ENCODE measurements at places on chromosomes 2 and 18. TPM values are rescaled to one million over a fixed set of nuclear protein-coding genes. Genes with fewer than 3 reads are reported as not detected.

GRCh38 chr2:238093181-238094140, 6.7 kb upstream of the ESPNL start:
- DNase-seq = no peak

DNA sequence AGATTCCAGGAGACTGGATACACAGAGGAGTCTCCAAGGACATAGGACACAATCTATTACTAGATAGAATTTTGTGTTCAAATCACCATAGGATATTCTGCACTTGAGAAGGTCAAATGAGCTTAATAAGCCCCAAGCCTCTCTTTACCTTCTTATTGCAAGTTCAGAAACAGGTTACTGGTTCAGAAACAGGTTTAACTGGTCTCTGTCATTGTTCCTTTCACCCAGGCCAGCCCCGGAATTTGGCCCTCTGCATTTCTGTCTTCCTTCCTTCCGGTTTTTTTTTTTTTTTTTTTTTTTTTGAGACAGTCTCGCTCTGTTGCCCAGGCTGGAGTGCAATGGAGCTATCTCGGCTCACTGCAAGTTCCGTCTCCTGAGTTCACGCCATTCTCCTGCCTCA, 700.2 kb downstream of the EPHA4 start:
- DNase-seq = no peak

GRCh38 chr18:67583621-67584020, 67.1 kb upstream of the DSEL start:
- DNase-seq = no peak

DNA sequence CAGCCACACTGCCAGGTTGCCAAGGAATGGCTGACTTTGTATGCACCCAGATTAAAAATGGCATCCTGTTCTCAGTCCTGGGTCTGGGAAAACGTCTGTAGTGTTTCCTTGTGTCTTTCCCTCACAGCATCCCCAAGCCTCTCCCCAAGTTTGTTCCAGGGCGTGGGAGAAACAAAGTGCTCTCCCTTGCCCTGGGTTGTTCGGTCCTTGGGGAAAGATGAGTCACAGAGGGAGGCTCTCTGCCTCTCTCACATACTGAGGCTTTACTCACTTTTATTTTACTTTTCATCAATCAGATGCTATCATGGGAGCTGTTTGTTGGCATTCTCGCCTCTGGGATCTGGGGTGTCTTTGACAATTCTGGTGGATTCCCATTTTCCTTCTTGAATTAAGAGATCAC, 492.3 kb downstream of the XIRP2 start:
- DNase-seq = no peak

- no peak for DNase-seq
Measured at GRCh38 chr2:72181616-72182015, 34.0 kb upstream of the CYP26B1 start.

GRCh38 chr2:124530203-124530602, 505.1 kb downstream of the CNTNAP5 start:
- DNase-seq = no peak

- DNase-seq = peak; percentile 84
Measured at GRCh38 chr2:20611077-20611843, 39.6 kb downstream of the HS1BP3 start.

DNA sequence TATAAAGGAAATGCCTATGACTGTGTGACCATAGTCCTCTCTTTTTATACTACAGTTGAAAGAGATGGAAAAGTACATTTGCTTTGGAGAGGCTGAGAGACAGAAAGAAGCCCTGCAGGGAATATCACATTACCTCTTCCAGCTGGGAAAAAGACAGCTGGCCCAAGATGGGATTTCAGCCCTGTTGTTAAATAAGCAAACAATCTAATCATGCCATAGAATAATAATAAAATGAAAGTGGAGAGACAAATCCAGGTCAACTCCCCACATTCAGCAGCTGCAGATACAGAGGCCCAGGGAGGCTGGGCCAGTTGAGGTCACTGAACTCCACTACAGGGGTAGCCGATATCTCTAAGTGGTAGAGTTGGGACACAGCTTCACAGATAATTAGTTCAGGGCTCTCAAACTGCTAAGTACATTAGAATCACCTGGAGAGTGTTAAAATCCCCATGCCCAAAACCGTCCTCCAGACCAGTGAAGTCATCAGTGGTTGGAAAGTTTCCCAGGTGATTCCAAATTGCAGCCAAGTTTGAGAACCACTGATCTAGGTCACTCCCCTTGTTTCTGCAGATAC, 81.9 kb downstream of the MOGAT1 start:
- no peak for DNase-seq

GRCh38 chr2:54809819-54810218, 86.4 kb downstream of the EML6 start:
- DNase-seq = peak; percentile 3

- peak; percentile 82 for DNase-seq
Measured at GRCh38 chr2:27627963-27628766, 647 bp downstream of the CCDC121 start.

DNA sequence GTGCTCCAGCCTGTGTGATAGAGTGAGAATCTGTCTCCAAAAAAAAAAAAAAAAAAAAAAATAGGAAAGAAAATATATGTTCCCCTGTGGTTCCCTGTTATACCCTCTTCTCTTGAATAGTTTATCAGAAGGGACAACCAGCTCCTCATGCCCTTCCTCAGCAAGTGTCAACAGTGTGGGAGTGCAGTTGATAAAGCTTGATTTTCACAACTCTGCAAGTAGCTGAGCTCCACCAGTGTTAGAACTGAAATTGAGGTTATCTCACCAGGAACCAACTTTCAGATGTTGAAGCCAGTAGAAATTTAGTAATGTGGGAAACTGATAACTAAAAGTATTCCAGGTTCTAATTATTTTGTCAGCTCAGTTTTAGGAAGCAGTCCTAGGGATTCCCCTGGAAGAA, 25.1 kb downstream of the NEDD4L start:
- no peak for DNase-seq

DNA sequence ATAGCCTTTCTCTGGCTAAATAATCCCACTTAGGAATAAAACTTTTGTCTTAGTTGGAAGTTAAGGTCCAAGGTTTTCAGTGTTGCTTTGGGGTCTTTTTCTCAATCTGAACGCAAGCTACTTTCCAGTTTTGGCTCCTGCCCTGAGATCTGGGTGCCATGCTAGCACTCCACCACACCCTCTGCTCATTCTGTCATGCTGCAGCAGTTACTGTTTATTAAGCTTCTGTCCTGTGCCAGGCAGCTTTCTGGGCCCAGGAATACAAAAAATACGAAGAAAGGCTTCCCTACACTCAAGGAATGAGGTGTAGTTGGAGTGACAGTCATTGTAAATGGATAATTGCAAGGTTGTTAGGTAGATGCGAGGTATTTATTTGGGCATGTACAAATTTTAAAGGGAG, 46.3 kb upstream of the RTN4 start:
- DNase-seq = no peak

- no peak for DNase-seq
Measured at GRCh38 chr2:85802354-85803103, 48.7 kb downstream of the ATOH8 start.

DNA sequence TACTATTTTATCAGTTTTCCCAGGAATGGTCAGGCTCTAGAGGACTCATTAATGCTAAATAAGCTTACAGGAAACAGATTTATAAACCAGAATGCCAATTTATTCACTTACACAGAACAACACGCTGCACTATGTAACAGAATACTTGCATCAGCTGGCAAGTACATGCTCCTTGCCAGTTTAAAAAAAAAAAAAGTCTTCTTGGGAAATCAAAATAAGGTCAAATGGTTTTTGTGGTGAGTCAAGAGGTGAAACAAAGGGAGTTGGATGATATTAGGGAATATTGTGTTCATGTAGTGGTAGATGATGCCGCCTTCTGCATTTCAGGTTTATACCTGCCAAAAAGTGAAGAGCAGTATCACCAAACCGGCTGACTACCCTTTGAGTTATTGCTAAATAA, 1322.1 kb upstream of the ZEB2 start:
- no peak for DNase-seq

DNA sequence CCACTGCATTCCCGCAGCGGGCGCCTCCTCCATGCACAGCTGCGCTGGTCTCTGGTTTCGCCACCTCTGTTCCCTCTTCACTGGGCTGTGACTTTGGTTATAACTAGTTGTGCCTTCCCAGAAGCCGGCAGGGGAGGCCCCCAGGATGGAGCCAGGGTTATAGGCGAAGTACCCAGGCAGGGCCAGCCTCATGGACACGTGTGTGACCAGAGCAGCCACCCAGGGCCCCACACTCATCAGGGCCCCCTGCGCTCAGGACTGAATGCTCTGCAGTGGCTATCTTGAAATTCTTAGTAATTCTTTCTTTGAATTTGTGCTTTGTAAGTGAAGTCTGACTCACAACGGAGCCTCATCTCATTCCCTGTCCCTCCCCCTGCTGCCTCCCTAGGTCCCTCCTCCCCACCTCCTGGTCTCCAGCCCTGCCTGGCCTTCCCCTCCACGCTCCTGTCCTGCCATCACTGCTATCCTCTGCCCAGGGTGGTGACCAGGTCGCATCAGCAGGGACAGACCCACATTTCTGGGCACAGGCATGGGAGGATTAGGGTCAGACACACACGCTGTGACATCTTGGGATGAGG, 38.1 kb upstream of the LBH start:
- DNase-seq = no peak

- DNase-seq = no peak
Measured at GRCh38 chr18:31356025-31356424, 20.6 kb upstream of the DSG4 start.

DNA sequence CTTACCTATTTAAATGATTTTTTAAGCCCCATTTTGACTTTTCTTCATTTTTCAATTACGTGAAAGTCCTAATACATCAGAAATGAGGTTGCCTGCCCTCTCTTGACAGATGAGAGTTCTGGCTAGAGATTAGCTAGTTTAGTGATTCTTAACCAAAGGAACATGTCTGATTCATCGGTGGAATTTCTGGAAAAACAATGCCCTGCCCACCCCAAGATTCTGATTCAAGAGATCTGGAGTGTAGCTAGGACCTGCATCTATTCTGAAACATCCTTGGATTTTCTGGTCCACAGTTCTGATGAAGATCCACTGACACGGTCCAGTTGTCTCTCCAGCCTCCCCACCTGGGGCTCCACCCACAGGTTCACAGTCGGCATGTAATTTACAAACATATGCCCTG, 111.2 kb downstream of the KLF7 start:
- no peak for DNase-seq

GRCh38 chr2:74872389-74872836, 38.5 kb downstream of the HK2 start:
- DNase-seq = no peak

DNA sequence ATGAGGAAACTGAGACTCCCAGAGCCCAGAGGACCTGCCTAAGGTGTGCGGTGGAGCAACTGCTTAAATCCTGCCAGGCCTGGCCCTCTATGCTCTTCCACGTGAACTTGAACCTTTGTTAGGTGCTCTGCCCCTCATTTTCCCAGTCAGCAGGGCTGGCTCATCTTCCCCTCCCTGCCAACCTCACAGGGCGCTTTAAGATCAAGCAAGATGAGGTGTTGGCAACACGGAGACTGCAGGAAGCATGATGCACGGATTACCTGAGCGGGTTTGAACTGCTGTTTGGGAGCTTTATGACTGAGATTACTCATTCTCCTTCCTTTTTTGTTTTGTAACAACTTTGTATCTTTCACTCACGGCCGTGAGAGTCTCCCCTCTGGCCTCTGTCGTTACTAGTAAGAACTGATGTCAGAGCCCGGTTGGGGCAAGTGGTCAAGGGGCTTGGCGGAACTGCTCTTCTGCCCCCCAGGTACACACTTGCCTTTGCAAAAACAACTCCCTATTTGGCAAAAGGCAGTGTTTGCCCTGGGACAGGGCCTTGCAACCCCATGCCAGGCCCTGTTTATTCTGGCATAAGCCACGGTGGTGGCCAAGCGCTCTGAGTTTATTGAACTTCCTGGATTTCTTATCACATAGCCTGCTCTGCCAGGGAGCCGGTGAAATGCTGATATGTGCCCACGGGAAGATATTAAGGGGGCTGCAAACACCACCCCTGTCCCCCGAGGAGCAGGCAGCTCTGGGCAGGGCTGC, 127.8 kb downstream of the INHBB start:
- no peak for DNase-seq

DNA sequence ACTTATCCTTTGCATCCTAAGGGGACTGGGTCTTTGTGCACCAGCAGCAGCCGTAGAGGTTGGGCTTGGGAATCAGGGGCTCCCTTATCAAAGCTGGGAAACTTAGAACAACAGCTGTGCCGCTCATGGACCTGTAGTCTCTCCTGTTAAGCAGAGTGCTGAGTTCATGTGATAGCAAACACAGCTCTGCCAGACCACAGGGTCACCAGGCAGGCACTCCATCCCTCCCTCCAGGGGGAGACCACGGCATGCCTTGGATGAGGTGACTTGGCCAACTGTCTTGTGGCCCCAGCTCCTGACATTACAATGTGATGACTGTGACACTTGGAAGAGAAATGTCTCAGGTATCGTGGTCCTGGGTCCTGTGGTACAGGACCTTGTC, 60.0 kb downstream of the DGKD start:
- no peak for DNase-seq

DNA sequence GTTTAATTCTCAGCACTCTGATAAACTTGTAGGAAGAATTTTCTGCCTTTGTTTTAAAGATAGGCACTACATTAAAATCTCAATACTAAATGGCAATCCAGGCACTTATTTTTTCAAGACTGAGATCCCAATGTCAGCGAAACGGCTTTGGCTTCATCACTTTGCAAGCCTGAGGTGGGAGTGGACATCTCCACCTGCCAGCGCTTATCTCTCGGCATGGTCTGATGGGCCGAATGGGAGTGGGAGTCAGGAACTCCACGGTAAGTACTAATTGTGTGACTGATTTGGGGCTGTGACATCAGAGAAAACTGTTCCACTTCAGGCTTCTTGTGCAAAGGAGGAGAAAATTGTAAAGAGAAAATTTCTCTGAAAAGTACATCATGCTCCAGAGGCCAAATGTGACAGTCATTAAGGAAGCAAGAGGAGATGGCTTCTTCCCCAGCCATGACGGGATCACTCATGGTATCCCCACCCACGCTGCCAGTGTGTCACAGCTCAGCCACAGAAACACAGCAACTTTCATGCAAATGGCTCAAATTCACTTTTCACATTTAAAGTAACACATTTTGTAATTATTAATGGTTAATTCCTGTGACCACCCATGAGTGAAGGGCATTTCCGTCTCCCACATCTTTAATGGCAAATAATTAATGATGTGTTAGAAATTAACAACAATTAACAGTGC, 385.5 kb upstream of the HNRNPA3 start:
- DNase-seq = no peak

DNA sequence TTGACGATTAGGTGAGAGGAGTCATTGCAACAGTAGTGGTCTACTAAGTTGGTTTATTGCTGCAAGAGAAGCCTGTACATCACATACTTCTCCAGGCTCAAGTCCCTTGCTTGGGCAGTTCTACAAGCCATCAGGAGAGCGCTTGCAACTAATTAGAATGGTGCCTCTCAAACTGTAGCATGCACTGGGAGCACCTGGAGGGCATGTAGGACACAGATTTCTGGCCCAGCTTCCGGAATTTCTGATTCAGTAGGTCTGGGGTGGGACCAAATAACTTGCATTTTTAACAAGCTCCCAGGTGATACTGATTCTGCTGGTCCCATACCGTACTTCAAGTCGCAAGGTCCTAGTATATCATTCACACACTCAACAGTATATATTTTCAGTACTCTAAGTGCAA, 34.5 kb upstream of the CCDC88A start:
- no peak for DNase-seq

The MATN3 gene
- total RNA-seq = 2.9 TPM

The LINC00305 gene
- total RNA-seq = not detected

The ITPRID2 gene
- total RNA-seq = 109 TPM

The POTEF gene
- not detected for total RNA-seq

The ABCG5 gene
- not detected for total RNA-seq

The RAD51AP2 gene
- total RNA-seq = not detected

The UGT1A8 gene
- total RNA-seq = not detected

The NR4A2 gene
- total RNA-seq = 0.61 TPM

The ZEB2 gene
- total RNA-seq = 40.0 TPM

The LOXHD1 gene
- total RNA-seq = not detected

The TXNDC2 gene
- not detected for total RNA-seq

The PRSS56 gene
- not detected for total RNA-seq
